Omental fat pad (tissue), 4 donors: ENCODE measurements at places on chromosomes 4 and X.

DNA sequence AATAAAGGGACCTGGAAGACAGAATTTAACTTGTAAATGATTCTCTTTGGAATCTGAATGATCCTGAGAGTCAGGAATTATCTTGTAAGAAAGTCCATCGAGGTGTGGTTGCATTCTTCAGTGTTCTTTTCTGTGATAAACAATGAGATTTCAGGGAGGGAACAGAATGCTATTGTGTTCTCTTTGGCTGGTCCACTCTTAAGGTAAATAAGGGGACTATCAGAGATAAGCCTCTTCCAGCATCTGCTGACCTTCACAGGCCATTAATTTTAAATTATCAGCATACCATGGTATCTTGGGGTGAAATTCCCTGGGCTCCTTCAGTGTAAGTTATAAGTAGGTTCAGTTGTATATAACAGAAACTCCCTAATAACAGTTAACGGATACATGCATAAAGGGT, 107.1 kb upstream of the ARHGAP24 start:
- no peak for DNase-seq

- peak; percentile 42 for DNase-seq
Observed at GRCh38 chr4:15001248-15001868, 923 bp upstream of the CPEB2 start.

DNA sequence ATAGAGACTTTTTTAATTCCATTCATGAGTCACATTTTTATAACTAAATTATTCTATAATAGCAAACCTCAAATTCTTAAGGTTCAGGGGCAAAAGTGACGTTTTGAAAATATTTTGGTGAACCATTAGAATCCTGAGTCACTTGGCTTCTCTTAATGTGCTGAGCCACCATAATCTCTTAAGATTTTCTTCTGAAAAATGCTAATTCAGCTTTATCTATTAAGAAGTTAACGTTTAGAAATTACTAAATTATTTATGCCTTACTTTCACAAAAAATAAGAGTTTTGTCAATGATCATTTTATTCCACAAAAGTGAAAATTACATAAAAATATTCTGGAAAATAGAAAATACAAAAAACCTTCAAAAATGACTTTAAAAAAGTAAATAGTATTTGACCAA, 72.5 kb downstream of the GPM6A start:
- no peak for DNase-seq

DNA sequence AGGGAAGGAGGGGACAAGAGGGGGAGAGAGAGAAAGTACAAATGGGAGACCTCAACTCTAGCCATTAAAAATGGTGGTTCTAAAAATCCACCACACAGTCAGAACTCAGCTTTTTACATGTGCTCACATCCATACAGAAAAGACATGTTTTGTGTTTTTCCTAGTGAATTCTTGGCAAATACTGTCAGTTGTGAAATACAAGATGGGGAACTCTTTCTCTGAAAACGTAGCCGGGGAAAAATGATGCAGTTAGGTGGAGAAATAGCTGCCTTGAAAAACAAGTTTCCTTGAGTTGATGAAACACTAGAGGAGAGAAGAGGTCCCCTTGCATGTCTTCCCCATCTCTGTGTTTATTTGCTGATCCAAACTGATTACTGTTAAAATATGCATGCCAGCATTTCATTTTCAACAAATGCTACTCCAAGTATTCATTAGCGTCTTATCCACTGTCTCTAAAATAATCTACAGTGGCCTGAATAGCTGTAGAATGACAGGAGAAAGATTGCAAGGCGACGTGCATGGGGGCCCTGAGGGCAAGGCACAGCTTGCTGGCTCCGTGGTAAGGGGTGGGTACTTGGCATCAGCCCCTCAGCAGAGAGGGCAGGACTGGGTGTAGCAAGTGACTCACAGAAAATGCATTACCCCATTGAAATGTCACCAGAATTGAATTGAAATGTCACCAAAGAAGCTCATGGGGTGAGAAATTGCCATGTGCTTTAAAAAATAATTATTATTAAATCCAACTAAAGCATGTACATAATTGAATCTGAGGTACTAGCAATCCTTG, 48.1 kb upstream of the TBL1X start:
- no peak for DNase-seq

DNA sequence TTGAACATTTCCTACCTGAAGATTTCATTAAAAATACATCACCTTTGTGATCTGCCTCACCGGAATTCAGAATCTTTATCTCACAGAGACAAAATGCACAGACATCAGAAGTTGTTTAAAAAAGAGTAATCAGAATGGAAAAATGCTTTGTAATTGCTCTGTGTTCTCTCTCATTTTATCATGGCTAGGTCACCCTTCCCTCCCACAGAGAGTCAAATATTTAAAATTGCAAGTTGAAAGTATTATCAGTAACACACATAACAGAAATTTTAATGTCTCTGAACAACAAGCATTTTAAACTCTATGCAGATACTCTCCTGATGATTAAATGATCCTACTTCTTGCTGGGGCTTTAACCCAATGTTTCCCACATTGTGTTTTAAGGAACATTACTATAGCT, 362.0 kb downstream of the CBLL2 start:
- no peak for DNase-seq

GRCh38 chrX:8748855-8749254, 16.9 kb upstream of the ANOS1 start:
- DNase-seq, result no peak
